A673 (cell line): ENCODE measurements at places on chromosomes 1 and 21. TPM values are rescaled to one million over a fixed set of nuclear protein-coding genes. Genes with fewer than 3 reads are reported as not detected.
A peak's percentile ranks its signal among the peaks of the same experiment; 100 is the strongest.

The LCE2B gene
- total RNA-seq, result not detected in 2 replicates

- H3K4me1 ChIP-seq, result peaks cover 16% of the 10 kb centered on the region
- H3K27me3 ChIP-seq, result no peaks in the 10 kb centered on the region
- H3K4me3 ChIP-seq, result no peak overlapping the region
- no peaks in the 10 kb centered on the region for H3K36me3 ChIP-seq
- no peak overlapping the region for H3K27ac ChIP-seq
- no peak for DNase-seq
Measured at GRCh38 chr1:58885998-58886397, 102.2 kb upstream of the JUN start.

DNA sequence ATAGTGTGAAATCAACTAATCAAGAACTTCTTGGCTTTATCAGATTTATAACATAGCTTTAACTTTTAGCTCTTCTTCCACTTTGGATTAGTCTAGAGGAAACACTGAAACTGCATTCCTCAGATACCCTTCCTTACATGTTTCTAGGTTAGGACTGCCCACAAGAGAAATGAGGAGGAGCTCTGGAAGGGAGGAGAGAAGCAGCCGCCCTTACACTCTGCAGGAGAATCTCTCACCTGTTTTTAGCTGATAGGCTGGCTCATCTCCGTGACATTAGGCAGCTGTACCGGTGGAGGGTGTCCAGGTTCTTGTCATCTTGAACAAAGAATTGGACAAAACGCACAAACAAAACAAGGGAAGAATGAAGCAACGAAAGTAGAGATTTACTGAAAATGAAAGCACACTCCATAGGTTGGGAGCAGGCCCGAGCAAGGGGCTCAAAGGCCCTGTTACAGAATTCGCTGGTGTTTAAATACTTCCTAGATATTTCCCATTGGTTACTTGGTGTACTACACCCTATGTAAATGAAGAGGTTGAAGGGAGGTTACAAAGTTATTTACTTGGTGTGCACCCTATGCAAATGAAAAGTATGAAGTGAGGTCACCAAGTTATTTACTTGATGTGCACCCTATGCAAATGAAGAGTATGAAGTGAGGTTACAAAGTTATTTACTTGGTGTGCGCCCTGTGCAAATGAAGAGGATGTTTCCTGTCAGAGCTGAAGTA lies 524.9 kb upstream of the CHRM3 start:
- no peak overlapping the region for H3K27ac ChIP-seq
- no peaks in the 10 kb centered on the region for H3K4me1 ChIP-seq

- H3K4me1 ChIP-seq, result no peaks in the 10 kb centered on the region
- H3K27ac ChIP-seq, result no peak overlapping the region
- no peaks in the 10 kb centered on the region for H3K36me3 ChIP-seq
- DNase-seq, result peak; percentile 33
Measured at GRCh38 chr1:189693140-189693539, 784.5 kb downstream of the BRINP3 start.

The SPRR1B gene
- not detected in 2 replicates for total RNA-seq

The LRRC38 gene
- not detected in 2 replicates for total RNA-seq
